Mammary epithelial cell (primary cell): ENCODE measurements at places on chromosomes 3 and 15. TPM values are rescaled to one million over a fixed set of nuclear protein-coding genes. Genes with fewer than 3 reads are reported as not detected.

Gene C3orf80
- total RNA-seq = not detected

Gene CEMIP
- total RNA-seq = 0.35 and 0.69 TPM in 2 replicates

Gene PLA2G4E
- 0.45 TPM in 1 of 2 replicates, not detected in the other for total RNA-seq

Gene ADIPOQ
- not detected in 2 replicates for total RNA-seq

Gene GLDN
- not detected in 2 replicates for total RNA-seq

Gene RPL22L1
- 227 and 251 TPM in 2 replicates for total RNA-seq

Gene MEX3B
- total RNA-seq = 10.8 TPM

Gene BCHE
- total RNA-seq = not detected

Gene STIMATE
- 14.7 TPM for total RNA-seq

Gene ITIH1
- not detected in 2 replicates for total RNA-seq

Gene TRANK1
- 0.56 and 1.4 TPM in 2 replicates for total RNA-seq

Gene SCAMP5
- 1.1 and 1.3 TPM in 2 replicates for total RNA-seq

Gene ZNF592
- total RNA-seq = 19.5 and 21.4 TPM in 2 replicates

Gene ALPK3
- total RNA-seq = 0.16 and 0.27 TPM in 2 replicates

Gene EPHB1
- not detected for total RNA-seq

Gene SAMD7
- not detected in 2 replicates for total RNA-seq

Gene LNP1
- 1.5 TPM for total RNA-seq

Gene IP6K1
- total RNA-seq = 35.2 TPM

Gene CLDN16
- total RNA-seq = 0.21 and 1.3 TPM in 2 replicates

Gene COLQ
- 0.33 TPM for total RNA-seq

Gene TMC3
- total RNA-seq = not detected

Gene C3orf85
- total RNA-seq = not detected in 2 replicates

Gene BHLHE40
- 42.6 and 78.7 TPM in 2 replicates for total RNA-seq
